ENCODE measurements at places on chromosomes 6 and 20.

DNA sequence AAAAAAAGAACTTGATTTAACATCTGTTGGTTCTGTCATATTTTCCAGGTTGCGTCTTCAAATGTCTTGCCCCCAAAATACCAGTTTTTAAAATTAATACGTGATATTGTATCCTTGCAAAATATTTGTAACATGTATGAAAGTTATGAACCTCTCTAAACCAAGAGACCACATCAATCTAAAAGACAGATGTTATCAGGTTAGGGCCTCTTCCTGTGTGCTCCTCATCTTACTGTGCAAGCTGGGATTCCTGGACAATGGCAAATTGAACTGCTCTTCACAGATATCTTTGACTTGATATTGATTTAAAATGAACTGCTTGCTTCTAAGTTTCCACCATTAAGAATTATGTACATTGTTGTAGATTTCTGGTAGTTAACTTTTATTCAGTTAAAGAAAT is 9.6 kb downstream of the TMEM239 start:
- DNase-seq = no peak

DNA sequence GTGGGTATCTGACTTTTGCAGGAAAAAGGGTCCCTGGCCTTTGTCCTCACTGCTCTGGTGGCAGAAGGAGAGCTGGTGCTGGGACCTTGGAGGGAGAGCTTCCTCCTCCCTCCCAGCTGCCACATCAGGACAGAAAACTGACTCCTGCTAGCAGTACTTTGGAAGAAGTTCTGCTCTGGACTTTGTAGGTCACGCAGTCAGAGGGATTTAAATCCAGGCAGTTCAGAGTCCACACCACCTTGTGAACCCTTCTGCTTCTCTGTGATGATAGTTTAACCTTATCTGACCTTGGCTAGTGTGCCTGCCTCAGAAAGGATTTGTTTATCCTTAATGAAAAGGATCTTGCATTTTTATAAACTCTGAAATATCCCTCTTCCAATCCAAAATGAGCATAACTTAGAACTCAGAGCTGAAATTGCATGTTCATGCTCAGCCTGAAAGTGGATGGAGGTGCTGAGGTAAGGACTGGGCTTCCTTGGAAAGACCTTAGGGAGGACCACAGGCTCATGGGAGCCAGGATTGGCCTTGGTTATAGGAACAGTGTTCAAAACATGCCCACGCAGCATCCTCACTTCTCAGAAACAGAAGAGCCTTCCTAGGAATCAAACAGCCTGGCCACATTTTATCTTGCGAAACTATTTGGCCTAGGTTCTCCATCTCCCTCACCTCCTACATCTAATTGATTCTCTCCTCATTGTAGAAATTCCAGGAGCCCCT is 123.9 kb upstream of the SASH1 start:
- no peak for DNase-seq

DNA sequence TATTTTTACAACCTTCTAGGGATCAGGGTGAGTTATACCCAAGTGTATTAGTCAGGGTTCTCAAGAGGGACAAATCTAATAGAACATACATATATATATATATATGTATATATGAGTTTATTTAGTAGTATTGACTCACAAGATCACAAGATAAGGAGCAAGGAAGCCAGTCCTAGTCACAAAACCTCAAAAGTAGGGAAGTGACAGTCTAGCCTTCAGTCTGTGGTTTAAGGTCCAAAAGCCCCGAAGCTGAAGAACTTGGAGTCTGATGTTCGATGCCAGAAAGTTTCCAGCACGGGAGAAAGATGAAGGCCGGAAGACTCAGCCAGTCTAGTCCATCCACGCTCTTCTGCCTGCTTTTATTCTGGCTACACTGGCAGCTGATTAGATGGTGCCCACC is 632.7 kb upstream of the AGPAT4 start:
- no peak for DNase-seq

GRCh38 chr20:4926531-4927156 is 74.7 kb downstream of the SLC23A2 start:
- DNase-seq = no peak

- DNase-seq = no peak
These were observed 320.0 kb upstream of the NT5E start for GRCh38 chr6:85129881-85130280.

DNA sequence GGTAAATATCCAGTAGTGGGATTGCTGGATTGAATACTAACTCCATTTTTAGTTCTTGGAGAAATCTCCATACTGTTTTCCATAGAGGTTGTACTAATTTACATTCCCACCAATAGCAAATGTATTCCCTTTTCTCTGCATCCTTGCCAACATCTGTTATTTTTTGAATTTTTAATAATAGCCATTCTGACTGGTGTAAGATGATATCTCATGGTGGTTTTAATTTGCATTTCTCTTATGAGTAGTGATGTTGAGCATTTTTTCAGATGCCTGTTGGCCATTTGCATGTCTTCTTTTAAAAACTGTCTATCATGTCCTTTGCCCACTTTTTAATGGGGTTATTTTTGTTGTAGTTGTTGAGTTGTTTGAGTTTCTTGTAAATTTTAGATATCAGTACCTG is 253.2 kb downstream of the HAO1 start:
- DNase-seq = no peak

GRCh38 chr6:139973669-139974344 is 599.4 kb upstream of the CITED2 start:
- DNase-seq = peak; percentile 37

Measured in brain (organoid and tissue), 16 donors.